Neural crest cell (in vitro differentiated cells): ENCODE measurements at places on chromosomes 2 and 18.

DNA sequence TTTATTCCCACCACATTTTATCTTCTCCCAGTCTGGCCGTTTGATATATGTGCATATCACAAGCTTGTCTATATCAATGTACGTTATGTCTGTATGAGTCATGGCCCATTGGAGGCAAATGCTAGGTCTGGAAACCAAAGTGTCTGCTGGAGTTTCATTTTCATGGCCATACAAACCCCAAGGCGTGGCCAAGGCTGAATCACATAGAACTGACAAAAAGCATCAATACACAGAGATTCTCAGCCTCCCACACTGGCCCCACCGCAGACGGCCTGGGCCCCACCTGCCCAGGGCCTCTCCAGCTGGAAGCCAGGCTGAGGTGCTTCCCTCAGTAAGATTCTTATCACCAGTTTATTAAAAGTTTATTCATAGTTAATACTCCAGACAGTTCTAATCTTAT, 40.5 kb upstream of the SALL3 start:
- no peak for DNase-seq

- no peak for DNase-seq
These were observed 248.5 kb downstream of the TPGS2 start for GRCh38 chr18:36580266-36580665.

DNA sequence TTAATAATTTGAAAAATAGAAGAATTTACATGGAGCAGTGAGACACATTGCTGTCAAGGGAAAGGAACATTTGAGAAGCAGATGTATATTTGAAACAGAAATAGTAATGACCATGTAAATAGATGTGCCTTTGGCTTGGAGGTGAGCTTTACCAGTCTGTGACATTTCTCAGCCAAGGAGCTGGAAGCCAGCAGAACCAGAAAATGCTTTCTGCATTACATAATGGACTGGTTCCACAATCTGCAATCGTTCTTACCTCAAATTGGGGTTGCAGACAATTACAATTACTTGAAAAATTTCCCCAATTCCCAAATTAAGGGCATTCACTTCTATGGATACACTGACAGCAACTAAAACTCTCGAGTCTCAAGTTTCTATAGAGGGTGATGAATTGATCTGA, 59.7 kb downstream of the HNMT start:
- no peak for DNase-seq

- no peak for DNase-seq
These were observed 62.6 kb downstream of the TMEM131 start for GRCh38 chr2:97932975-97933662.

GRCh38 chr2:63805412-63805811, 36.3 kb upstream of the UGP2 start:
- DNase-seq: no peak

DNA sequence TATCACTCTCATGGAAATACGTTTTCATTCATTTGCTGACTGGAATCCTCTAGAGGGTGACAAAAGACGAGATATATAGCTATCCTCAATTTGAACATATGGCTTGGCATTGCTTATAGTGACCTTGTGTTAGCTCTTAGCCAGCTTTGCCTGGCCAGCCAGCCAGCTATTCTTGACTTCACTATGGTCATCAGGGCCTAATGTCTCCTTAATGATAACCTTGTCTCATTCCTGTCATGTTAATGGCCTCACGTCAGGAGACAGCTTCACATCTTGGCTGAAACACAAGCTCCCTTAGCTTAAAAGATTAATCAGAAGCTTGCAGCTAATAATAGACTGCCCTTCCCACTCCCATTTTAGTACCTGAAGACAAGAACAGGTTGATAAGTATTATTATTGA, 1517.5 kb upstream of the PIK3C3 start:
- no peak for DNase-seq

DNA sequence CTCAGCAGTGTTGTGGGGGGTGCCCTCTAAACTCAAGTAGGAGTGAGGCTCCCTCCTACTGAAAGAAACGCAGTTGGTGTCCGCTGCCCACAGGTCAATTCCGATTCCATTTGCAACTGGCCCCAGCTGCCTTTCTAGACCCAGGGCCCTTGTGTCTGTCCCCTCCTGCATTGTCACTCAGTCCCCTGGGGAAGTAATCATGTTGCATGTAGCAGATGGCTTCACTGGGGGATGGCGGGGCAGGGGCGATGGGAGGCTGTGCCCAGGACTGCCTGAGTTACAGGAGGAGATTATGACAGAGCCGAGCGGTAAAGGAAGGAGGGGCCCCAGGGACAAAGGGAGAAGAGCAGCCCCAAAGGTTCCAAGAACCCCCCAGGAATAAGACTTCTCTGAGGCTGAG, 62.5 kb upstream of the SH3RF3 start:
- no peak for DNase-seq

- no peak for DNase-seq
These were observed 71.8 kb upstream of the ATL2 start for GRCh38 chr2:38448692-38449410.

GRCh38 chr18:80223581-80224148, 23.6 kb downstream of the PARD6G start:
- DNase-seq: no peak

GRCh38 chr18:32271672-32272208, 81.9 kb downstream of the MEP1B start:
- DNase-seq: peak; percentile 22

GRCh38 chr2:218860950-218861381, 1.4 kb downstream of the WNT6 start:
- DNase-seq: peak; percentile 62

DNA sequence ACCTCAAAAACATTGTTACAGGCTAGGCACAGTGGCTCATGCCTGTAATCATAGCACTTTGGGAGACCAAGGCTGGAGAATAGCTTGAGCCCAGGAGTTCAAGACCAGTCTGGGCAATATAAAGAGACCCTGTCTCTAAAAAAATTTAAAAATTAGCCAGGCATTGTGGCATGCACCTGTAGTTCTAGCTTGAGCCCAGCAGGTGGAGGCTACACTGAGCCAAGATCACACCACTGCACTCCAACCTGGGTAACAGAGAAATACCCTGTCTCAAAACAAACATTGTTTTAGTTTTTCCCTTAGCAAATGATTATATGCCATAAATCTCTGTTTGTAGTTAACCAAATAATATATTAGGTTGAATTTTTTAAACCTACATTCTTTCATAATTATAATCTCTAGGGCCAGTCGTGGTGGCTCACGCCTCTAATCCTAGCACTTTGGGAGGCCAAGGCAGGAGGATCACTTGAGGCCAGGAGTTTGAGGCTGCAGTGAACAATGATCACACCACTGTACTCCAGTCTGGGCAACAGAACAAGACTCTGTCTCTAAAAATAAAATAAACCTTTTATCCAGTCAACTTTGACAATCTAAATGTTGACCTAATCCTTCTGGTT, 13.3 kb upstream of the CYP20A1 start:
- no peak for DNase-seq
